Naive thymus-derived CD4-positive, alpha-beta T cell (primary cell): ENCODE measurements at places on chromosomes 1 and 21.
A peak's percentile ranks its signal among the peaks of the same experiment; 100 is the strongest.

DNA sequence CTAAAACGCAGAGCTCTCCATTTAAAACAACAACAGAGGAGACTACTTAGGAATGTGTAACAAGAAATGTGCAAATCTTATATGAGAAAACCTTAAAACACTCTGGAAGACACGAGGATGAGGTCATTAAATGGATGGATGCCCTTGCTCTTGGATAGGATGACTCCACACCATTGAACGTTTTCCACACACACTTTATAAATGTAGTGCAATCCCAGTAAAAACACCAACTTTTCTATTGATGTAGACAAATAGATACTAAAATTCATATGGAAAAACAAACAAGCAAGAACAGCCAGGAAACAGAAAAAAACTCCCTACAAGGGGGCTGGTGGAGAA lies 18.4 kb upstream of the COL6A1 start:
- no peak for DNase-seq

DNA sequence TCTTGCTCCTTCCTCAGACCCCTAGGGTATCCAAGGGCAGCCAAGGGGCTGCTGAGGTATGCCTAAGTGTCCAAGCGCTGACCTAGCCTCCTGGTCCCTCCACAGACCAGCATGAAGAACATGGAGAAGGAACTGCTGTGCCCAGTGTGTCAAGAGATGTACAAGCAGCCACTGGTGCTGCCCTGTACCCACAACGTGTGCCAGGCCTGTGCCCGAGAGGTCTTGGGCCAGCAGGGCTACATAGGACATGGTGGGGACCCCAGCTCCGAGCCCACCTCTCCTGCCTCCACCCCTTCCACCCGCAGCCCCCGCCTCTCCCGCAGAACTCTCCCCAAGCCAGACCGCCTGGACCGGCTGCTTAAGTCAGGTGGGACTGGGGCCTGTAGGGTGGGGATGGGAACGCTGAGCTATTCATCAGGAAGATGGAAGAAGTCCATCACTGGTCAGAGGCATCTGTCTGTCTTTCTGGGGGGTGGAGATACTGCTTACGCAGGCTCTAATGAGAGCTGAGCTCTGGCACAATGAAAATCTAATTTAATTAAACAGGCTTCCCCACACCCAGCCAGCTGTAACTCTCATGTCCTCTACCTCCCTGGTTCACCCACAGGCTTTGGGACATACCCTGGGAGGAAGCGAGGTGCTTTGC lies 1.8 kb downstream of the TRIM46 start:
- DNase-seq = no peak

GRCh38 chr1:111873460-111874030 lies 115.9 kb downstream of the KCND3 start:
- no peak for DNase-seq

DNA sequence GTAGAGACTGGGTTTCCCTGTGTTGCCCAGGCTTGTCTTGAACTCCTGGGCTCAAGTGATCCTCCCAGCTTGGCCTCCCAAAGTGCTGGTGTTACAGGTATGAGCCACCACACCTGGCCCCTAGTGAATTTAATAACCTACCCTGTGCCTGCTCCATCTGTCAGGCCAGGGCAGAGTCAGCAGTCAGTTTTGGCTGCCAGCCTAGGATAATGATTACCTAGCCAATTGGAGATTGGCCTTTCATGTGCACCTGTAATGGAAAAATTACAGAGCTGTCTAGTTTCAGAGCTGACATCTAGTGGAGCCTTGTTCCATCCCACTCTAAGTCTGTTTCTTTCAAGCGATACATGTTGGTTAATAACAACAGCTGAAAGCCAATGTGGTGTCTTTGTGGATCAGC lies 92.0 kb downstream of the DIRAS3 start:
- no peak for DNase-seq

DNA sequence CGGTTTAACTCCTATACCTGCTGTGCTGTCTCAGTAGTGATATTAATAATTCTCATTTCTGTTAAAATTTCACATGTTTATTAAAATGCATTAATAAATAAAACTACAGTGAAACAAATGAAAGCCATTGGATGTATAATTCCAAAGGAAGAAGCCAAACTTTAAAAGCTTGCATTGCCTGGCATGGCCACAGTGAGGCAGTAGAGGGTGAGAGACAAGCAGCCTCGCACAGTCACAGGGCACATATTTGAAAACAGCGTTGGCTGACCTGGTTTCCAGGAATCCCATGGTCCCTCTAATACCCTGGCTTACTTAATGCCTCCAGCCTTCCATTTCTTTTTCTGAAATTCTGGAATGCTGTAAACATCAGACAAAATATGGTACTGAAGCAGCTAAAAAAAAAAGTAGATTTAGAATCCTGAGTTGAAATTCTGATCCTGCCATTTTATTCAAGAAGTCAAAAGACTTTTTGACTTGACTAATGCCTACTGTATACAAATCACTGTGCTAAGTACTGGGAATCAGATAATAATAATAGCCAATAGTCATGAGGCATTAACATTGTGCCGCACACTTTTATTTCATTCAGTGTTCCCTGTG lies 6.7 kb upstream of the RNASEL start:
- DNase-seq = peak; percentile 45

- no peak for DNase-seq
Observed at GRCh38 chr1:1069711-1070676, 4.1 kb downstream of the RNF223 start.

DNA sequence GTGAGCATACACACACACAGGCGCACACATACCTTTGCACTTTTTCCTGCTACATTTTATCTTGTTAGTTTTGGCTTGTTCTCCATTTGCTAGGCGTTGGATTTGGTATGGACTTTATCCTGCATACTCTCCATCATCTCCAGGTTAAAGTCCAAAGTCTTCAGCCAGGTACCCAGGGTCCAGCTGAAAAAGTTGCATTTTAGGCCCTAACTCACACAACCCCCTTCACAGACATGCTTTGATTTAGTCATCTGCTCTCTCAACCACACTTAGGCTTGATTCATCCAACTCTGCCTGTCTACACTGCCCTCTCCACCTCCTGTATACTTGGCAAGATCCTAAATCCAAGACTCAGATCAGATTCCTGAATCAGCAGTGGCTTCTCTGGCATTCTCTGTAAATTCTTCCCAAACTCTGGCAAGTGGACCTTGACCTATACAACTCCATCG lies 10.7 kb upstream of the LAMB3 start:
- no peak for DNase-seq

GRCh38 chr1:46393510-46393909 lies 607 bp upstream of the FAAH start:
- DNase-seq = no peak

- DNase-seq = no peak
Observed at GRCh38 chr1:28756846-28757245, 20.1 kb downstream of the YTHDF2 start.

GRCh38 chr1:102628109-102628613 lies 480.2 kb downstream of the COL11A1 start:
- DNase-seq = no peak

GRCh38 chr1:2644171-2644570 lies 11.4 kb upstream of the MMEL1 start:
- DNase-seq = no peak

DNA sequence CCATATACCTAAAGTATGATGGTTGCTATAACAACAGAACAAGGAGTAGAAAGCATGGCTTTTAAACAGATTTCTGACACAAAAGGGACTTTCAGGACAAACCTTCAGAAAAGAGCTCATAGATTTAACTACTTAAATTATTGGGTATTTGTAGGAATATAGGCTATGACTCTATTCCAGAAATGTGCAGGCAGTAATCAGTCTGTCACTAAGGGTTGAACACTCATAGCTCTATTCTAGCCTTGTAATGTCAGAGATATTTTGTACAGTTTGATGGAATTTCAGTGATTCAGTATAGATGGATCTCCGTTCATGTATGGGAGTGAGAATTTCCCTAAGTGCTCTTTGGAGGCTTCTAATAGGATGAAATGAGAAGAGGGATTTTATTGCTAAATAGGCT lies 82.8 kb downstream of the EXTL2 start:
- DNase-seq = no peak

GRCh38 chr1:88980870-88981269 lies 11.6 kb downstream of the KYAT3 start:
- no peak for DNase-seq

DNA sequence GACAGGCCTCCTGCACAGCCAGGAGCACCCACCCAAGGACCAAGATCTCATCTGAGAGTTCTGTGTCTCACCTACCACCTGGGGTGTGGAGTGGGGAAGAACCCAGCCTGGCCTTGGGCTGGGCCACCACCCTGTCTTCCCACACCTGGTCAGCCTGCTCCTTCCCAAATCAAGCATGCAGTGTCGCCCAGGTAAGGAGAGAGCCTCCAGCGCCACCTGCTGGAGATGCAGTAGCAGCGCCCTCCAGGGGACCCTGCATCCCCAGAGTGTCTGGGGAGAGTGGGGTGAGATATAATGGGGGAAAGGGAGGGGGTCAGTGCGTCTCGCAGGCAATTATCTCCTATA lies 32.3 kb downstream of the KIAA2013 start:
- peak; percentile 51 for DNase-seq

- no peak for DNase-seq
Observed at GRCh38 chr1:64701886-64702285, 43.0 kb upstream of the RAVER2 start.

- DNase-seq = no peak
Observed at GRCh38 chr1:59232216-59232615, 64.7 kb upstream of the FGGY start.

- DNase-seq = no peak
Observed at GRCh38 chr1:241924080-241924808, 33.3 kb upstream of the BECN2 start.

GRCh38 chr1:234963904-234964702 lies 164.5 kb downstream of the TOMM20 start:
- DNase-seq = no peak

DNA sequence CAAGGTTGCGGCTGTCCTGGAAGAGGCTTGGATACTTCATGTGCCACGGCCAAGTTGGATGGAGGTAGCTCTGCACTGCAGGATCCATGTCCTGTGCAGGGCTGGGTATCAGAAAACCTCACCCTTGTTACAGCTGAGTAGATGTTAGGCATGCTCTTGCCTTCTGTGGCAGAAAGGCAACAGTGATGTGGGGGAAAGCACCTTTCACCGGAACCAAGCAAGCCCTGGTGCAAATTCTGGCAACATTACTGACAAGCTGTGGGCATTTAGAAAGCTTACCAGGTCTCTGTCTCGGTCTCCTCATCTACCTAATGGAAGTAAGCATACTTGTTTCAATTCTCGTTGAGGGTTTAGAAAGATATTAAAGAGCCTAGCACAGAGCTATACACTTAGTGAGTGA lies 14.5 kb upstream of the CDCA8 start:
- no peak for DNase-seq

- no peak for DNase-seq
Observed at GRCh38 chr1:203089651-203090045, 3.8 kb upstream of the MYOG start.

DNA sequence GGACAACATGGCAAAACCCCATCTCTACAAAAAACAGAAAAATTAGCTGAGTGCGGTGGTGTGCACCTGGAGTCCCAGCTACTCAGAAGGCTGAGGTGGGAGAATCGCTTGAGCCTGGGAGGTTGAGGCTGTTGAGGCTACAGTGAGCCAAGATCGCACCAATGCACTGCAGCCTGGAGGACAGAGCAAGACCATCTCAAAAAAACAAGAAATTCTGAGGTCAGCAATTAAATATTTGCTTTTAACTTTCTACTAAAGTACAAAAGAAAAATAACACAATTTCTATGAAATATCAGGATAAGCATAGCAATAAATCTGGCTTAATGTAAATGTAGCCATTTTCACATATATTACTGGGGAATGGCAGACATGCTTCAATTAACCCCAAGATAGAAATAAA lies 9.9 kb downstream of the PPP1R15B start:
- DNase-seq = no peak

GRCh38 chr1:187051618-187052232 lies 223.0 kb downstream of the PLA2G4A start:
- peak; percentile 28 for DNase-seq

DNA sequence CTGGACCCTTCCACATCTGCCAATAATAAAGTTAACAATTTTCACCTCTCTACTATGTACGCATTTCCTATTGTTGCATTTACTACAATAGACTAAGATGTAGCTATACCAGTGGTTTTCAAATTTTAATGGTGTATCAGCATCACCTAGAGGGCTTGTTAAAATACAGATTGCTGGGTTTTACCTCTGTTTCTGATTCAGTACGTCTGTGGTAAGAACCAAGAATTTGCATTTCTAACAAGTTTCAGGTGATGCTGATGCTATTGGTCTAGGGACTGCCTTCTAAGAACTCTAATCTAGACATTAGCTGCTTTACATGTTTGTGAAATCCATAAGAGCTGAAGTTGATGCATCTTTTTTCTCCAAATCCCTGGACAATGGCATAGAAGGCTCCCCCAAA lies 59.7 kb downstream of the ERICH3 start:
- no peak for DNase-seq

DNA sequence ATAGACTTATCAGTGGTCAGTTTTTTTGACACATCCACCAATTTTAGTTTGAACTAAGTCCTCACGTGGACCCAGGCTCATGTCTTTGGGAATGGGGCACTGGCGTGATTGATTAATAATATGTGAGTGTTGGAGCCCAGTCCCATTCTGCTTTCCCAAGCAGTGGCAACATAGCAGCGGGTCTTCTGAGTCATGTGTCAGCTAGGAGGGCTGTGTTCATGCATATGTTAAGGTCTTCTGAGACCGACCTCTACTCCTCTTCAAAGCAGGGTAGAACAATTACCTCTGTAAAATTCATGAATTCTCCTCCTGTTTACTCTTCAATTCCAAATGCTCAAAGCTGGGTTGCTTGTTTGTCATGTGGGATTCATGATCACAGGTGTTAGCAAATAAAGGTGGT lies 291.3 kb downstream of the CAMTA1 start:
- DNase-seq = no peak

DNA sequence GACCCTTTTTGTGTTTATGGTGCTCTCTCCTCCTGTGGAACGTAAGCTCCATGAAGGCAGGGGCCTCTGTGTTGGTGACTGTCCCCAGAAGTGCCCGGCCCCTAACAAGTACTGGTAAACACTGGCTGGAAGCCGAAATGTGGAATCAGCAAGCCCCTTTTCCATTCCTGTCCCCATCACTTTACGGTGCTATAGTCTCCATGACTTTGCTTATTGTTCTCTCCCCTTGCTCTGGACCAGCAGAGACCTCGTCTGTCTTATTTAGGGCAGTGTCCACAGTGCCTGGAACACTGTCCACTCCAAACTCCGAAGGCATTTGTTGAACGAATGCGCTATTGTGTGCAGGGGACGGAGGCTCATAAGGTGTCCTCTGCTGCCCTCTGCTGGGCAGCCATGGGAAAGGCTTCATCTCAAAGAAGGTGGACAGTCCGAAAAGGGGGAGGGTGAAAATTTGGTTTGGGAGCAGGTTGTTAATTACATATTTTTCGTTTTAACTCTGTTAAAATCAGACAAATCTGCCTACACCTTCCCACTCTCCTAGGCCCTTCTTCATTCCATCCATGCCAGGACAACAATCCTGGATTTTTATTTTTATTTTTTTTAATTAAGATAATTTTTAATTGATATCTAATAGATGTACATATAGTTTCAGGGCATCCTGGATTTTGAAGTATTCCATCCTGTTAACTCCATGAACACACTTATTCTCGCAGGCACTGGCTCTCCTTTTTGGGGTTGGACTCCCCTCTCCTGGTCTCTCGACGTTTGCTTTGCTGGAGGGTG lies 115.6 kb downstream of the PGBD5 start:
- DNase-seq = peak; percentile 38
